ENCODE measurements at places on chromosomes 4 and X.

- DNase-seq = no peak
Measured at GRCh38 chr4:26938516-26938915, 77.9 kb downstream of the STIM2 start.

DNA sequence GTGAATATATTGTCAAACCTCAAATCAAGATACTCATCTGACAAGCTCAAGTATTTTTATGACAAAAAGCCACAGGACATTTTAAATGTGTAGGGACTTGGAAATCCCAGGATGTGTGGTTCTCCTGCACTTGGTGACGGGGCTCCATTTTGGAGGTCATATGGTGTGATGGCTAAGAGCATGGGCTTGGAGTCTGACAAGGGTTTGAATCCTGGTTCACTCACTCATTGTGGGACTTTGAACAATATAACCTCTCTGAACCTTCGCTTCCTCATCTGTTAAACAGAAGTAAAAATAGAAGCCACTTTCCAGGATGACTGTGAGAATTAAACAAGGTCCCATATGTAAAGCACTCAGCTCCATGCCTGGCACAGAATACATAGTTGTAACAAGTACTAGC is 99.6 kb downstream of the SMIM20 start:
- no peak for DNase-seq

- no peak for DNase-seq
Measured at GRCh38 chr4:89000382-89000781, 56.6 kb downstream of the FAM13A start.

- DNase-seq = peak; percentile 47
Measured at GRCh38 chrX:53089224-53089842, 4.6 kb upstream of the KANTR start.

GRCh38 chrX:63128509-63128908 is 222.6 kb downstream of the SPIN4 start:
- no peak for DNase-seq

- no peak for DNase-seq
Measured at GRCh38 chr4:139720806-139721205, 55.2 kb downstream of the MGST2 start.
